Glutamatergic neuron (in vitro differentiated cells): ENCODE measurements at places on chromosomes 5 and 9.

GRCh38 chr5:111454776-111455175 lies 57.6 kb downstream of the STARD4 start:
- DNase-seq = no peak

DNA sequence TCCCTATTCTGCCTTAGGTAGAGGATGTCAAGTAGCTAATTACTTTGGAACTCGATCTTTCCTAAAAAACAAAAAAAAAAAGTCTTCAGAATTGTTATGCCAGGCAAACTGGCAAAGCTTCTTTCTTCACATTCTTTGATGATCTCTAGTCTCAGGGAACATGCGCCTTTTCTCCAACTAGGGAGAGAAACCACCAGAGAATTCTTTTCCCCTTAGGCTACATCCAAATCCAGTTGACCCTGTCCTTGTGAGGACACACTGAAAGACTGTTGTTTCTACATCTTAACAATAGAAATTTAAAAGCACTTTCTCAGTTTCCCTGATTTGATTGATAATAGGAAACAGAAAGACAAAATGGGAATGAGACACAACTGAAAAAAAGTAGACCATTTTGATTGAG lies 94.7 kb upstream of the ITGA2 start:
- no peak for DNase-seq

- no peak for DNase-seq
These were observed 125.4 kb downstream of the DOCK2 start for GRCh38 chr5:169762338-169763095.

DNA sequence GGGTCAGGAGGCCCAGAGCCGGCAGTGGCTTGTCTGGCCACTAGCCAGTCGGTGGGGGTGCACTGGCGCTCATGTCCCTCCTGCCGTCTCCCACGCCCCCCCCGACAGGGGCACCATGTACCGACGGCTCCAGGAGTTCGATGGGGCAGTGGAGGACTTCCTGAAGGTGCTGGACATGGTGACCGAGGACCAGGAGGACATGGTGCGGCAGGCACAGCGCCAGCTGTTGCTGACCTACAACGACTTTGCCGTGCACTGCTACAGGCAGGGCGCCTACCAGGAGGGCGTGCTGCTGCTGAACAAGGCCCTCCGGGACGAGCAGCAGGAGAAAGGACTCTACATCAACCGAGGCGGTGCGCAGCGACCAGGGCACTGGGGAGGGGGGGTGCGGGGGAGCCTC lies 8.1 kb downstream of the TTC16 start:
- DNase-seq = no peak

DNA sequence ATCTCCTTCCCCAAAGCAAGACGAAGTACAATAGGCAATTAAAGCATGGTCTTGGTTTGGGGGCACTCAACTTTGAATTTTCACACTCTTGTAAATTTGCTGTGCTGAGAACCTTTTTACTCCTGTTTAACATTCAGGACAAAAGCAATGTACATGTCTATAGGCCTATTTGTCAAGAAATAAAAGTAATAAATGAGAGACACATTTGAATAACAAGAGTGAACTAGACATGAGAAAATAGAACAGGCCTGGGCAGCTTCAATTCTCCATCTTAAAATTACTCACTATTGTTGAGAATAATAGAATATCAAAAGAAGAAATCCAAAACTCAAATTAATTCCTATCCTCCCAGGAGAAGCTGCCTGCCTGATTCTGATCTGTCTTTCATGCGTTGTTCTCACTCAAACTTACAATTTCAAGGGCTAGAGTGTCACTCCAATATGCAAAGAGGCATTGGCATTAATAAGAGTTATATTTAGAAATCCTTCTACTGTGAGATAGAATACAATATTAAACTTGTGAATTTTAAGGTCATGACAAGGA lies 192.9 kb upstream of the CCNG1 start:
- DNase-seq = no peak

DNA sequence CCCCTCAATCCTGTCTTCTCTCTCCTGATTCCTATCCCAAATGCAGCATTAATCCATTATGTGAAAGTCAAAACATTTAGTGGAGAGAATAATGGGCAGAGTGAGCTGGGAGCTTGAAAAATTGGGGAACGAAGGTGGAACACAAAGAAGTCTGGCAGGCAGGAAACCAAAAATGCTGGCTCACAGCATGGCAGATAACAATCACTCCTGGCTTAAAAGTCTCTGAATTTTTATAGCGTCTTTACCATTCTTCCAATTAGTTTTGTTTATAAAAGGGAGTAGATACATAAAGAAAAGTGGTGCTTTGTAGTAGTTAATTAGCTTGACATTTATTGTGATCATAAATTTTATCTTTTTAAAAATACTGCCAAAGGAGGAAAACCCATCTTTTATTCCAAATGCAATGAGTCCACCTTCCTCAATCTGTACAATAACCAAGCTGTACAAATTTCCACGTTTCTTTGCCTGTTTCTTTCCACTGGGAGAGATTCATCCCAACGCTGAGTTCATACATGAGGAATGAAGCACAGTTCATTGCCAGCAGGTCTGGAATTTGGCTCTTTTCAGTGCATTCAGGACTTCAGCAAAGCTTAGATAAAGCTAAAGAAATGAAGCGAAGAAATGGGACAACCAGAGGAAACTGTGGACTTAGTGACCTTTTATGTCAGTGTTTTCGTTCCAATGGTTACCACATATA lies 174.7 kb downstream of the HMHB1 start:
- DNase-seq = no peak

- DNase-seq = no peak
These were observed 43.2 kb upstream of the NKX2-5 start for GRCh38 chr5:173278172-173278571.

DNA sequence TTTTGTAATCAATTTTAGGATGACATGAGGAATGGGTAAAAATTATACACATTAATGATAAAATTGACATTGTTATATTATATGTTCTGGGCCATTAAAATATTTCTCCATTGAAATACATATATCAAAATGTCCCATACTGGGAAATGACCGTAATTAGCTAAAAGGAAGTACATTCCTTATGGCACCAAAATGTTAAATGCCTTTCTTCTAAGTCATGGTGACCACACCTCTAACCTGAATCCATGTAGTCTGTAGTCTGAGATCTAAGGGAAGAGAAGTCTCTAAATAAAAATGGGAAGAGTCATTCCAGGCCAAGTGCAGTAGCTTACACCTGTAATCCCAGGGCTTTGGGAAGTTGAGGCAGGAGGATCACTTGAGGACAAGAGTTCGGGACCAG lies 10.0 kb upstream of the GDA start:
- DNase-seq = no peak
